Myocyte (in vitro differentiated cells): ENCODE measurements at places on chromosomes 7 and 10. TPM values are rescaled to one million over a fixed set of nuclear protein-coding genes. Genes with fewer than 3 reads are reported as not detected.

The SFTPD gene
- not detected in 2 replicates for total RNA-seq

The NEBL gene
- 0.03 TPM in 1 of 2 replicates, not detected in the other for total RNA-seq

The BAMBI gene
- 0.47 and 4.6 TPM in 2 replicates for total RNA-seq

The XRCC2 gene
- total RNA-seq, result 0.62 and 0.88 TPM in 2 replicates

The CYP2E1 gene
- total RNA-seq, result 0.45 and 1.1 TPM in 2 replicates

The FFAR4 gene
- not detected in 2 replicates for total RNA-seq

The PRSS2 gene
- total RNA-seq, result not detected in 2 replicates
